Activated CD4-positive, alpha-beta T cell treated with anti-CD3 and anti-CD28 coated beads, Interleukin-2, amount 10 ng/mL, durations not matched to agents 7 days and 5 days (primary cell): ENCODE measurements at places on chromosomes 7 and 10.

DNA sequence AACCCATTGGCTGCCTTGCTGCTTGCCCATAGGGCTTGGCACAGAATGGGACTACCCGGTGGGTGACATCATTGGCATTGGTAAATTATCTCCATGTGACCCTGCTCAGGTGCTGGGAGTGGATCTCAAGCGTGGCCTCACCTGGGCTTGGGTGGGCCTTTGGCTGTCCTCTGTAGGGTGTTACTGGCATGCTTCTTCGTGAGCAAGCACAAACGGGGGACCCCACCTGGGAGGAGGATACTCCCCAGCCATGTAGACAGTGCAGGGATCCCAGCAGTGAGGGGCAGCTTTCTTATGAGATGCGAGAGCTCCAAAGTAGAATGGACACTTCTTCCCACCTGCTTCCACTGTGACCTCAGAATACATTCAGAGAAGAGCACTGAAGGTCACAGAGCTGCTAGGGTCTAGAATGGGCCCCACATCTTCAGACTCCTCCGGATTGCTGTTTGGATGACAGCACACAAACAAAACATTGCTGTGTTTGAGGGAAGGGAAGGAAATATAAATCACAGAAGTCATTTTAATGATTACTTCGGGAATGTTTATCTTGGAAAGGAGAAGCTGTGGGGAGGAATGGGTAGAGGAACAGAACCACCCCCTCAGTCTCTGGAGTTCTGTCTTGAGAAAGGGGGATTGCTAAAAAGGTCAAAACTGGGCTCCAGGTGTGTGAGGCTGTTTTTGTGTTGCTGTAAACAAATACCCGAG is 75.9 kb downstream of the SH2D4B start:
- no peak overlapping the region for H3K4me3 ChIP-seq
- H3K27me3 ChIP-seq, result no peaks in the 10 kb centered on the region
- H3K4me1 ChIP-seq, result no peaks in the 10 kb centered on the region
- no peak overlapping the region for H3K27ac ChIP-seq

DNA sequence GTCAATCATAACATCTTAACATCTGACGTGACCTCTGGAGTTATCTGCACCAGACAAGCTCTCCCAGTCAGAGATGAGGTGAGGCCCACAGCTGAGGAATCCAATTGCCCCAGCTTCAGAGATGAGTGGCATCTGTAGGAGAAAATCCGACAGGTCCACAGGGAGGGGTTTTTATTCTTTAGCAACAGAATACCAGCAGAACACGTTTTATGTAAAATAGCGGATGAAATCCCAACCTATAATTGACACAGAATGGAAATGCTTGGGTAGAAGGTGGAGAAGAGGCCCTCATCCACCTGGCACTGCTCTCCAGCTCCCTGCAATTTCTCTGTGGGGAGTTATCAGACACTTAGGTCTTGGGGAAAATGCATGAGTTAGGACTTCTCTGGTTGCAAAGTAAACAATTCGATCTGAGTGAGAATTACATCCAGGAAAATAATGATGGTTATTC is 144.2 kb upstream of the NRP1 start:
- no peaks in the 10 kb centered on the region for H3K4me1 ChIP-seq
- H3K27me3 ChIP-seq, result peaks cover 5% of the 10 kb centered on the region
- no peak overlapping the region for H3K4me3 ChIP-seq
- H3K27ac ChIP-seq, result no peak overlapping the region
- DNase-seq, result no peak

DNA sequence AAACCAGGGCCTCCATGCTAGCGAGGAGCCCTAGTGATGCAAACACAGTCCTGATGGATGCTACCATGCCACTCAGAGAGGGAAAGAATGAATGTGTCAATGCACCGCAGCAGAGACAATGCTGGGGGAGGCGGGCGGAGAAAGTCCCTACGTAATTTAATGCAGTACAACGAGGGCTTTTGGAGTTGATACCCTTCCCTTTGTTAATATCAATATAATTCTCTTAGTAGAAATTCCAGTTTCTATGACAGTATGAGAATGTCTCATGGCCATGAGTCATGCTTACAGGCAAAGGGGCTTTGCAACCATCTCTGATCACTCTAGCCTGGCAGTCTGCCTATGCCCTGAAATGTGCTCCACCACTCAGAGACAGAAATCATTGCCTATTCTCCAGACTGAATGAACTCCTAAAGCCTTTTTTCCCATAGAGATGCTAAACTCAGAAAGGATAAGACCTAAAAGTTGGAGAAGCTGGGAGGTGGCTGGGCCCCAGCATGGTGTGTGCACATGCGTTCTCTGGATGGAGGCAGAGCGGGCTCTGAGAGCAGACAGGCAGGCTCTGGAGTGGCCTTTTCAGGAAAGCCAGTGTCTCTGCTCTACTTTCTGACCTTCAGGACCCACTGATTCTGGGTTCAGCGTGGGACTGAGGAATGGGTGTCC is 20.3 kb upstream of the GIMAP2 start:
- H3K36me3 ChIP-seq, result peaks cover 72% of the 10 kb centered on the region
- DNase-seq, result no peak
- H3K4me1 ChIP-seq, result peaks cover 87% of the 10 kb centered on the region

GRCh38 chr7:47827871-47828270 is 120.4 kb downstream of the PKD1L1 start:
- DNase-seq, result no peak
- H3K27me3 ChIP-seq, result peaks cover 3% of the 10 kb centered on the region
- H3K36me3 ChIP-seq, result no peaks in the 10 kb centered on the region
- no peaks in the 10 kb centered on the region for H3K4me1 ChIP-seq
- H3K27ac ChIP-seq, result no peak overlapping the region

DNA sequence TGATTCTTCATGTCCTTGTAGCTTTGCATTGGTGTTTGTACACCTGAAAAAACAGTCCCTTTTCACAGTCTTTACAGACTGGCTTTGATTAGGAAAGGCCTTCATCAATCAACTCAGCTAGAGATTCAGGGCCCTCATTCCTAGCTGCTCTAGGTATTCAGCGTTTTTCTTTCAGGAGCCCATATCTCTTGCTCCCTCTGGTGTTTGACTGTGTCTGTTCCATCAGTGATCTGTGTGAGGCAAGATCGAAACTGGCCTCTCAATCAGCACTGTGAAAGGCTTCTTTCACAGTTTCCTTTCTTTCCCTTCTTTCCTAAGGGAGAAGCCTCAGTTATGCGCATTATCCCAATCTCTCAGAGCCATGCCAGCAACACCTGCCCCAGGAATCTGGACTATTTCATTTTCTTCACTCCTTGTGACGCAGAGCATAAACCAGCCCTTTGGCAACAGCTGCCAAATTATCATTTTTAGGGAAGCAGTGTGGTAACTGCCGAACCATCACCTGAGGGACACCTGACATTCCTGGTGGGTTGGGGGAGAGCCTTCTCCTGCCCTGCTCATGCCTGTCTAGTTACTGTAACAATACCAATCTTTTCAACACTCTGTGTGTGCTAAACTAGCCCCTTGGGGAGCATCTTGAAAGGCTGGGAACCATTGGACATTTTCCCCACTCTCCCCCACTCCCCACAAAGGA is 75.7 kb upstream of the CCDC71L start:
- DNase-seq, result peak; percentile 57
- H3K4me3 ChIP-seq, result no peak overlapping the region
- H3K36me3 ChIP-seq, result no peaks in the 10 kb centered on the region
- H3K27ac ChIP-seq, result no peak overlapping the region
- peaks cover 19% of the 10 kb centered on the region for H3K4me1 ChIP-seq

DNA sequence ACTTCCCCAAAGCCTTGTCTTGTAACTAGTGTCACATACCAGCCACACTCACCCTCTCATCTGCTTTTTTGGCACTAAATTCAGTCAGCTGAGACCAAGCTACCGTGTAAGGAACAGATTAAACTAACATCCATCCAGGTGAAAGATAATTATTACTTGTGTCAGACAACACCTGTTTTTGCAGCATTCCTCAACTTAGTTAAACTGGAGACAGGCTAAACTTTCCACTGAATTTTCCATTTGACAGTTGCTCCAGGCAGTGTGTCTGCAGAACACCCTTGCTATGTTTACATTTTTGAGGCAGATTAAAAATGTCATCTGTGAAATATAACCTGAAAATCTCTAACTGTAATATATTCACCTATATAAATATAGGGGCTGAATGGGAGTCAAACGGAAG is 73.6 kb downstream of the CYP26A1 start:
- peaks cover 15% of the 10 kb centered on the region for H3K4me1 ChIP-seq
- no peaks in the 10 kb centered on the region for H3K36me3 ChIP-seq
- H3K27ac ChIP-seq, result no peak overlapping the region
- peaks cover 43% of the 10 kb centered on the region for H3K27me3 ChIP-seq
- no peak overlapping the region for H3K4me3 ChIP-seq

DNA sequence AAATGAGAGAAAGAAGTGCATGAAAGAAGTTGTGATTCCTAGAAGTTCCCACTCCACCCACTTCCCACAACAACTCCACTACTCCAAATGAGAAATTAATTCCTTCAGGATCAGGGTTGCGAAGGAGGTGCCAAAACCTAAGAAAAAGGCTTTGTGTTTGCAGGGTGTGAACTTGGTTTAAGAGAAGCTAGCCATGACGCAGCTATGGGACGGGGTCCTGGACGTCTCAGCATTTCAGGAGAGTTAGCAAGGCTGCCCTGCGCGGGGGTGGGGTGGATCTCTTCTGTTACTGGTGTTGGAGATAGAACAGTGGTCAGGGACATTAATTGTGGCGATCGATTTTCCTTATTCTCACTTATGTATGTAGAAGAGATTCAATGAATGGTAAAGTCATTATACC is 61.2 kb downstream of the CHST3 start:
- DNase-seq, result no peak
- peaks cover 4% of the 10 kb centered on the region for H3K4me1 ChIP-seq
- H3K36me3 ChIP-seq, result no peaks in the 10 kb centered on the region
- H3K27ac ChIP-seq, result no peak overlapping the region
- H3K27me3 ChIP-seq, result peaks cover 4% of the 10 kb centered on the region
- no peak overlapping the region for H3K4me3 ChIP-seq

DNA sequence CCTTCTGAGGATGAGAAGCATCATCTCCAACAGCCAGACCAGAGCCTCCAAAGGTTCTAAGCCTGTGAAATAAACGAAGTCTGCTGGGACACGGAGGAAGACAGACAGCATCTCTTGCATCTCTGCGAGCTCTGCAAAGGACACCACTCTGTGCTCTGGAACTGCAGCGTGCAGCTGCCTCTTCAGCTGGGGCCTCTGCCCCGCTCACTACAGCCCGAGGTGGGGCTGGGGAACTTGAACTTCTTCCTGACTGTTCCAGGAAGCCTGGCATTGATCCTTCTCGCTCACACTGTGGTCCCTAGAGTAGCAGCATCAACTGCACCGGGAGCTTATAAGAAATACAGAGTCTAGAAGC is 163.3 kb downstream of the USP6NL start:
- DNase-seq, result no peak
- no peak overlapping the region for H3K27ac ChIP-seq
- no peaks in the 10 kb centered on the region for H3K36me3 ChIP-seq
- H3K4me1 ChIP-seq, result peaks cover 18% of the 10 kb centered on the region

DNA sequence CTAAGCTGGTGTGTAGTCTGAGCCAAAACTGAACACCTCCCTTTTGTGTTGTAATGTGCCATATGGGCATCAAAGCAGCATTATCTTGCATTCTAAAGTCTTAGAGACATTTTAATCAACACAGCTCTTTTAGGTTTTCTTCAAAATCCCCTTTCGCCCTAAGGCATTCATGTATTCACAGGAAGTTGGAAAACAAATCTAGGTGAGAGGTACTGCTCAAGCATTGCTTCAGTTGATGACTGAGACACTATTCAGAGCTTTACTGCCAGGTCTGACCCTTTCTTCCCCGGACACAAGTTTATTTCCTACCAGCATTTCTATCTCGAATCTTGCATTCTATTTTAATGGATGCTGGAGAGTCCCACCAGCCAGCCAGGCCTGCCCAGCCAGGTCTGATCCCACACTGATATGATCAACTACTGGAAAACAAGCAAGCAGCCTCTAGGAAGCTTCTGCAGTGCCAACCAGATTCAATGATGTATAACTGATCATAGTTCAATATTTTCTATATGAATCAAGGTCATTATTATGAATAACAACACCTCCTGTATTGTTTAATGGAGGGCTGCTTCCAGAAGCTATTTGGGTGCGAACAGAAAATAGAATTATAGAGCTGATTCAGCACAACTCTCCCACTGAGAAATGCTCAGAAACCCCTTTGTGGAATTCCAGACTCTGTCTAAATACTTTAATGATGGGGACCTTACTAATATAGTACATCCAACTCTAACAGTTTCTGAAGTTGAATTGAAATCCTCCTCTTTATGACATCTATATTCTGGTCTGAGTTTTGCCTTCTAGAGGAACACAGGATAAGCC is 4.0 kb upstream of the BRAF start:
- no peaks in the 10 kb centered on the region for H3K36me3 ChIP-seq
- H3K4me3 ChIP-seq, result no peak overlapping the region

DNA sequence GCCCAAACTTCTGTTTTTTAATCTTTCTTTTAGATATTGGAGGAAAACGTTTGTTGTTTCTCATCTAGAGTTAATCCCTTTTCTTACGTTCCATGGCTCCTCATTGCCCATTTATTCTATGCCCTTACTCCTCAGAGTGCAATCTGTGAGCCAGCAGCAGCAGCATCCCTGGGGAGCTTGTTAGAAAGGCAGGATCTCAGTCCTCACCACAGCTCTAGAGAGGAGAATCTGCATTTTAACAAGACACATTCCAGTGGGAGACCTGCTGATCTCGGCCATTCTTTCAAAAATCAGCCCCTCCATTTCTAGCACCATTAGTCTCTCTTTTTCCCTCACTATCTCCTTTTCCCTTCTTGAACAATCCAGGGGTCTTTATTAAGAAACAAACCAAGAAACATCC is 84.4 kb upstream of the NOBOX start:
- no peaks in the 10 kb centered on the region for H3K36me3 ChIP-seq
- no peaks in the 10 kb centered on the region for H3K27me3 ChIP-seq
- peaks cover 15% of the 10 kb centered on the region for H3K4me1 ChIP-seq

- no peak for DNase-seq
- H3K4me1 ChIP-seq, result no peaks in the 10 kb centered on the region
- no peak overlapping the region for H3K27ac ChIP-seq
- H3K36me3 ChIP-seq, result no peaks in the 10 kb centered on the region
- H3K27me3 ChIP-seq, result peaks cover 17% of the 10 kb centered on the region
These were observed 35.8 kb upstream of the SDHAF3 start for GRCh38 chr7:97081521-97082300.

- H3K4me1 ChIP-seq, result no peaks in the 10 kb centered on the region
- no peak overlapping the region for H3K4me3 ChIP-seq
- no peak overlapping the region for H3K27ac ChIP-seq
- no peaks in the 10 kb centered on the region for H3K27me3 ChIP-seq
- H3K36me3 ChIP-seq, result no peaks in the 10 kb centered on the region
These were observed 6.0 kb upstream of the PNLIPRP2 start for GRCh38 chr10:116614796-116615195.
